ENCODE measurements at places on chromosomes 5 and 9.

DNA sequence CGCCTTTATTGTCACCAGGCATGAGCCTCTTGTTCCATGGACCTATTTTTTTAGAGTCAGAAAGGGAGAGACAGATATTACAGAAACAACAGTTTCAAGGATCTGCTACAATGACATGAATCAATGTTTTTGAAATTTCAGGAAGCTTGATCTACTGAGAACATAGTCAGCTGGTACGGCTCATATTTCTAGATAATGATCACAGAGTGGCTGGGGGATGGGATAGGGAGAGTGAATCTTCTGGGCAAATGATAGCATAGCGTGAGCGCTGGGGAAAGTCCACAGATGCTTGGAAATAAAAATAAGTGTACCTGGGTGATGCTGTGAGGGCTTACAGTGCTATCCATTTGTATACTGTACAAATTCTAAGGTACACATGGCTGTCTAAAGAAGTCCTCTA is 340.4 kb downstream of the EBF1 start:
- H3K4me3 ChIP-seq, result no peak overlapping the region
- no peaks in the 10 kb centered on the region for H3K36me3 ChIP-seq
- no peak for DNase-seq
- peaks cover 4% of the 10 kb centered on the region for H3K4me1 ChIP-seq
- H3K27ac ChIP-seq, result no peak overlapping the region

GRCh38 chr5:112219000-112219399 is 200.1 kb downstream of the EPB41L4A start:
- H3K36me3 ChIP-seq, result no peaks in the 10 kb centered on the region
- peaks cover 6% of the 10 kb centered on the region for H3K27me3 ChIP-seq
- DNase-seq, result no peak

- DNase-seq, result no peak
- H3K27me3 ChIP-seq, result no peaks in the 10 kb centered on the region
- peaks cover 39% of the 10 kb centered on the region for H3K4me1 ChIP-seq
- no peak overlapping the region for H3K4me3 ChIP-seq
- H3K36me3 ChIP-seq, result peaks cover 5% of the 10 kb centered on the region
Observed at GRCh38 chr9:8424786-8425410, 625.3 kb upstream of the DMAC1 start.

- no peak for DNase-seq
- H3K4me1 ChIP-seq, result no peaks in the 10 kb centered on the region
- no peaks in the 10 kb centered on the region for H3K27me3 ChIP-seq
- no peaks in the 10 kb centered on the region for H3K36me3 ChIP-seq
- no peak overlapping the region for H3K27ac ChIP-seq
Observed at GRCh38 chr5:10995891-10996290, 234.9 kb upstream of the DAP start.

GRCh38 chr5:158499075-158499891 is 600.4 kb downstream of the EBF1 start:
- no peaks in the 10 kb centered on the region for H3K4me1 ChIP-seq
- H3K4me3 ChIP-seq, result no peak overlapping the region
- DNase-seq, result no peak
- H3K27me3 ChIP-seq, result no peaks in the 10 kb centered on the region

DNA sequence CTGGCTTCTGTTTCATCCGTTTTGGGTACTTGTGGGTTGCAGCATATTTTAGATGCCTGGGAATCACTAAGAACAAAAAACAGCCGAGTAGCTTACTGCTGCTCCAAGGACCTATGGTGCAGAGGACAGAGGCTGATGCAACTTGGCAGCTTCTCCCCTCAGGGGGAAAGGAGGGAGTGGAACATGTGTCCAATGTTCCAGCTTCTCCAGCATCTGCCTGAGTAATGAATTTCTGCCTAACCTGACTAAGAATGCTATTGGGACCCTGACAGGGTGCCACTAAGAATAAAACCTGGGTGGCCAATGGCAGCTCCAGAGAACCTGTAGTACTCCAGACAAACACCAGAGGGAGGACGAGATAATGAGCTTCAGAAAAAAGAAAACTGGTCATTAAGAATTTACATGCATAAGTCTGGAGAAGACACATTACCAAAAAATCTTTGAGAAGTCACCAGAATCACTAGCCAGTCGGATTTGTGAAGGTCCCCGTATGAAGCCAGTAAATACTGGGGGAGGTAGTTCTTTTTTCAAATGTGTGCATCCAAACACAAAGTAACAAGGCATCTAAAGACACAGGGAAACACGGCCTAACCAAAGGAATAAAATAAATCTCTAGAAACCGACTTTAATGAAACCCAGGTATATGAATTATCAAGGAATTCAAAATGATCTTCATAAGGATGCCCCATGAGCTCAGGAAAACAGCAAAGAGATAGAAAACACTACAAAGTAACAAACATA is 293.5 kb downstream of the HINT1 start:
- no peaks in the 10 kb centered on the region for H3K27me3 ChIP-seq
- H3K4me1 ChIP-seq, result peaks cover 9% of the 10 kb centered on the region
- peaks cover 2% of the 10 kb centered on the region for H3K36me3 ChIP-seq
- no peak overlapping the region for H3K4me3 ChIP-seq
- peak; percentile 52 for DNase-seq

GRCh38 chr9:1200847-1201251 is 150.7 kb downstream of the DMRT2 start:
- H3K27ac ChIP-seq, result no peak overlapping the region
- no peaks in the 10 kb centered on the region for H3K36me3 ChIP-seq
- H3K27me3 ChIP-seq, result peaks cover 5% of the 10 kb centered on the region

DNA sequence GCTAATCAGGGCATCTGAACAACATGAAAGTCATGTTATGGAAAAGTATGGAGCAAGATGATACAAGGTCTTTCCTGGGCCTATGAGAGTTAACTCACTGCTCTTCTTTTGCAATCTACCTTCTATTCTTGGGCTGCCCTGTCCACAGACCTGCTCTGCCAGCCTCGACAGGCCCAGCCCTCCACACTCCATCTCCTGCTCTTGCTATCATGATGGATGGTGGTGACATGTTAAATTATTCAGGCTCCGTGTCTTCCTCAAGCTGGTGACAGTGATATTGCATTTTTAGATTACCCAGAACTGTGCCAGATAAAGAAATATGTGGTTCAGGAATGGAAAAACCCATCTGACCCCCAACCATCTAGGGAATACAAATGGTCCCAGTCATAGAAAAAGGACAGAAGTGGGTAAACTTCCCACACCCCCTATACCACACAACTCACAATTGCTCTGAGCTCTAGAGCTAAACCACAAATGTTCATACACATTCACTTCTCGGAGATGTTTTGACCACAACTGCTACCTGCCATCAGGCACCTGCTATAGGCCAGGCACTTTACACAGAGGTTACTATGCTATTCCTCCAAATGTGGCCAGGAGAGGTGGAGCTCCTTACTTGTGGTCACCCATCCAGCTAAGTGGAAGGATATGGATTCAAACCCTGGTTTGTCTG is 311.3 kb downstream of the ASTN2 start:
- no peaks in the 10 kb centered on the region for H3K27me3 ChIP-seq
- H3K4me1 ChIP-seq, result no peaks in the 10 kb centered on the region
- H3K4me3 ChIP-seq, result no peak overlapping the region
- H3K36me3 ChIP-seq, result no peaks in the 10 kb centered on the region
- DNase-seq, result no peak

DNA sequence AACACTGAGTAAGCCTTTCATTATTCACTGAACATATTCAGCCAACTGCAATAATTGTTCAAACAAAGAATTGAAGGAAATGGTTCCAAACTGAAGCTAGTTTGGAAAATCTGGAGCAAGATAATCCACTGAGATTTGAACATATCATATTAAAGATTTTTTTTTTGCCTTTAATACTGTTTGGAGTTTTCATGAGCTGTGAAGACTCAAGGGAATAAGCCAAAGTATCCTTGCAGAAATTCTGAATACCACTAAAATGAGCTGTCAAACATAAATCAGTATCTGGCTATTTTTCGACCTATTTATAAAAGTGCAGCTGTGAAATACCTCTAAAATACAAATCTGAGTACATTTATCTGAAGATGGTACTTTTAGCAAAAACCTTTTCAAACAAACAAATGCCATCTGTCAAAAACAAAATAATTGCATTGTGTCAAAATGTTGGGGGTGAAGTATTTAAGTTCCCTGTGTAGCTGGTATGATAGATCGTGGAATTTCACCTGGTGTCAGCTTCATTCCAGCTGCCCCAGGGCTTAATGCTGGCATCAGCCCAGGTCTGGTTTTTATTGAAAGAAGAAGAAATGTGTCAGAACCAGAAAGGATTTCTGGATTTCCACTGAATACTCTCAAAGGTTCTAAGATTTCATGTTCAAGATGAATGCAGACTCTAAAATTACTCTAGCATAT is 149.0 kb upstream of the GRAMD2B start:
- no peak for DNase-seq
- peaks cover 6% of the 10 kb centered on the region for H3K27me3 ChIP-seq
- H3K4me3 ChIP-seq, result no peak overlapping the region
- no peaks in the 10 kb centered on the region for H3K4me1 ChIP-seq

DNA sequence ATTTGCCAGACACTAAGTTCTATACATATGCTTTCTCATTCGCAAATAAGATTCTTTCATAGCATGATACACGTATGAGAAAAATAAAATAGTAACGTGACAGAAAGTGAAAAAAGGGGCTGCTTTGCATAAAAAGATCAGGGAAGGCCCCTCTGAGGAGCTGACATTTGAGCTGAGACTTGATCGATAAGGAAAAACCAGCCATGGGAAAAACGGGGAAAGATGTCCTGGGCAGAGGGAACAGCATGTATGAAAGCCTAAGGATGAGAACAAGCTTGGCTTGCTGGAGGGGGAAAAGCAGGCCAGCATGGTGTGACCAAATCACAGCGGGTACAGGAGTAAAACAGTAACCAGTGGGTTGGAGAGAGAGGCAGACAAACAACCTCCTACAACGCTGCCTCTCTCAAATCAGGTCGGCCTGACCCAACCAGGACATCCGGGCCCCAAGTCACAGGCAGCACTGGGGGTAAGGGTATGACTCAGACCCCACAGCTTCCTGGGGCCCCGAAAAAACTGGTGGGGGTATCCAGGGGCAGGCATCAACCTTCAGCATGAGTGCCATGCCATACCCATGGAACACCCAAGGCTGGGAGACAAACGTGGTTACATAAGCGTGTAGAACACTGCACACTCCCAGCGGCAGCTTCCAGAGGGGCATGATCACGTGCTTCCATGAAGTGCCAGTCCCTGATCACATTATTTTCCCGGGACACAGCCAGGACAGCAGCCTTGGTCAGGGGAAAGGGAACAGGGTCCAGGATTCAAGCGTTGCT is 2.2 kb downstream of the TNIP1 start:
- H3K4me1 ChIP-seq, result peaks cover 80% of the 10 kb centered on the region
- peak; percentile 84 for DNase-seq
- peaks cover 54% of the 10 kb centered on the region for H3K36me3 ChIP-seq
- H3K27ac ChIP-seq, result peak overlapping the region; percentile 89
- no peaks in the 10 kb centered on the region for H3K27me3 ChIP-seq
